ENCODE measurements at places on chromosomes 3 and 15.

DNA sequence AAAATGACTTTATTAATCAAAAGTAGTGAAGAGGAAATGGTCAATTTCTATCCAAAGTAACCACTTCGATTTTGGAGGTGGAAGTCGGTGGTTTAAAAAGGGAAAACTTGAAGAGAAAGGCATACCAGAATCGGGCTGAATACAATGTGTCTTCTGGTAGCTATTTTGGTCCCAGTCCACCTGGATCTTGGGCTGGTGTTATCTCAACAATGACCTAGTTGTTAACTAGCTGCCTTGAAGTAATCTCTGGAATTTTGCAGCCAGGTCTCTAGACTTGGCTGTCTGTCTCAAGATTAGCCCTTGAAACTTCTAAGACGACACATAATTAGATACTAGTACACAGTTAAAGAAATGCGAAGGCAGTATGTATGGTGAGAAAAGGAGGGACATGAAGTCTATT lies 409.8 kb downstream of the GRM7 start:
- DNase-seq, result no peak

- DNase-seq, result no peak
Measured at GRCh38 chr3:66149269-66149668, 71.5 kb upstream of the SLC25A26 start.

DNA sequence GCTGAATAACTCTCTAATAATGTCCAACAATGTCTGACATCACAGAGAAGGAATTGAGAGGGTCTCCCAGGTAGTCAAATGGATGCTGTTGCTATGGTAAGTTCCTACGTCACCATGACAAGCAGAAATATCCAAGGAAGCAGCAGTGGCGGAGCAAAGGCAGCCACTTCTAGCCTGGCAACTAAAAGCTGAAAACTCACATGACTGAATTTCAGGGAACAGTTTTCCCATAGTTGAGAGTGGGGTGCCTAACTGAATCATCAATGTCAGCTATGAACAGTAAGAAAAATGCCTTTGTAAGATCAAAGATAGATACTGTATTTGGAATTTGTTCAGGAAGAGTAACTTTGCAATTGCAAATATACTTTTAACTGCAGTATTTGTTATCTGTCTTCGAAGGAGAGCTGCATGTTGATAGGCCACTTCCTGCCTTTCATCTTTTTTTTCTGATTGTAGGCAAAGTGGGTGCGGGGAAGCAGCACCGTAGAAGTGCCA lies 161.7 kb downstream of the BBX start:
- DNase-seq, result no peak

GRCh38 chr15:82139823-82140268 lies 94.0 kb upstream of the MEX3B start:
- no peak for DNase-seq

DNA sequence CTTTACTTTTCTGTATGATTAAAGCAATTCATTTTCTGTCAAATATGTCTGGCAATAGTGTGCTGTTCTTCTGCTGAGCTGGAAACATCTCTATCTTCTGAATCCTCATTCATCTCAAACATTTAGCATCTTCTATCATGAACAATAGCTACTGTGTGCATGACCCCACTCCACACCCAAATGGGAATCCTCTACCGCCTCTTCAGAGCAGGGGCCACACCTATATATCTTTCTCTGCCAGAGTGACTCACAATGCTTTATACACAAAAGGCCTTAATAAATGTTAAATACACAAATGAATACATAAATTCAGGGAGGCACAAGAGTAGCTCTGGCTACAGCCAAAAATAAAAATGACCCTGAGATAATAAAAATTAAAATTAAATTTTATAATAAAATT lies 8.0 kb downstream of the ALDH1A2 start:
- no peak for DNase-seq

DNA sequence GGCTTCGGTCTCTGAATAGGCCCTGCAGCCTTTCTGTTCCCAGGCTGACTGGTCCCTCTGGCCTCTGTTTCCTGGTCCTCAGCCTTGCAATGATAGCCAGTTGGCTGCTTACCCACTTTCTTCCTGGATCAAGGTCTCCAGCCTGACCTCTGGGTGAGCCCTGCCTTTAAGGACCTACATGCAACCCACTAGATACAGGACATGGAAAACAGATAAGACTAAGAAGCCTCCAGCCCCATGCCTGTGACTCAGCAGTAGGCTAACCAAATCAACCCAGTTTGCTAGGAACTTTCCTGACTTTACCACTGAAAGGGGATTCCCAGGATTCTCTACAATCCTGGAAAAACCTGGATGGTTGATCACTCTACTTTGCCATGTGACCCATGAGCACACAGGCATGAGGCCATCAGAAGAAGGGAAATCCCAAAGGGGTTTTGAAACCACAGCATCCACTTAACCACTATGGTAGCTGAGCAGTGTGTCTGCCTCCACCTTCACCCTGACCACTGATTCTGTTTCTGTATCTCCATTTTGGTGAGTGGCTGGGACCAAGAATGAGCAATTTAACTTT lies 188.1 kb downstream of the CHST2 start:
- DNase-seq, result no peak

DNA sequence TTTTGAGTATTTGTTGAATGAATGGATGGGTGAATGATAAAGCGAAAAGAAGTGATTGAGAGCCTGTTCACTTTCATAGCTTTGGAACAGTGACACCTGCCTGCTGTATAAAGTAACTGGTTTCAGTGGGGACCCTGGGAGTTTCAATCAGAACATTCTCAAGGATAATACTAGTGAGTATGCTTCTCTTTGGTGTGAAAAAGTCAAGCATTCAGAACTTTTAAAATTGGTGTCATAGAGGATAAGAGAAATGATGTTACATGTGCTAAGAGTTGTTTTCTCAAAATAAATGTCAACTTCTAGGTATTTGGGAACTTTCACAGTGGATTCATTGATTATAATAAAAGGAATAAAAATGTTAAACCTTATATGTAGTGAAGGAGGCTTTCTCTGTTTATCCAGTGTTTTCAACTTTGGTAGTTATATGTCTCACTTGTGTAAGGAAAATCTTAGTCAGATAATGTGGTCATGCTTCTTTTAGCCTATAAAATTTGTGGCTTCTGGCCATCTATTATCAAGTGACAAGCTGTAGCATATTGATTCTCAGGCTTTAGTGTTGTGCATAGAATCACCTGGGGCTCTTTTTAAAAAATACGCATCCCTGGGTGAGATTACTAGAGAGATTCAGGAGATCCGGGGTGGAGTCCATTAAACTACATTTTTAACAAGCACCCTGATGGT lies 11.9 kb downstream of the LRCH3 start:
- DNase-seq, result no peak

- no peak for DNase-seq
Measured at GRCh38 chr3:42130007-42130328, 38.8 kb downstream of the TRAK1 start.

- DNase-seq, result no peak
Measured at GRCh38 chr3:37987751-37988179, 2.8 kb upstream of the VILL start.

DNA sequence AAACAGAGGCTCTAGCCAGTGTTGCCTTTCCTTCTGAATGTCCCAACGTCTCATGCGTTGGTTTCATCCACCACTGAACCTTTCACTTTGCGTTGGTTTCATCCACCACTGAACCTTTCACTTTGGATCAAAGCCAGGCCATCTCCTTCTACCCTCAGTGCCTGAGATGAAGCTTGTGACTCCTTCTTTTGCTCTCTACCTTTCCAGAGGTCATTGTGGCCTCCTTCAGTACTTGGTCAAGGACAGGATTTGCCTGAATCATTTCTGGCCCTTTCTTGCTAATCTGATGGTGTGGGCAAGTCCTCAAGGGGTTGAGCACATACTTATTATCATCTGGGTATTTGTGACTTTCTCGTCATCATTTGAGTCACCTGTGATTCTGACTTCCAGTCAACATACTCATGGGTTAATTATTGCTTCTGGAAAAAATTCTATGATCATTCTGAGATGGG lies 50.0 kb downstream of the SELENOT start:
- DNase-seq, result no peak

- DNase-seq, result no peak
Measured at GRCh38 chr3:5143464-5143863, 21.4 kb downstream of the ARL8B start.

GRCh38 chr15:90680371-90680935 lies 36.7 kb upstream of the BLM start:
- DNase-seq, result no peak

GRCh38 chr15:65004993-65005392 lies 15.3 kb upstream of the SPG21 start:
- DNase-seq, result no peak

- no peak for DNase-seq
Measured at GRCh38 chr3:128879991-128880390, 571 bp downstream of the ACAD9 start.

GRCh38 chr15:29765234-29765841 lies 56.9 kb downstream of the TJP1 start:
- no peak for DNase-seq

- DNase-seq, result no peak
Measured at GRCh38 chr3:79937567-79937966, 169.8 kb upstream of the ROBO1 start.

DNA sequence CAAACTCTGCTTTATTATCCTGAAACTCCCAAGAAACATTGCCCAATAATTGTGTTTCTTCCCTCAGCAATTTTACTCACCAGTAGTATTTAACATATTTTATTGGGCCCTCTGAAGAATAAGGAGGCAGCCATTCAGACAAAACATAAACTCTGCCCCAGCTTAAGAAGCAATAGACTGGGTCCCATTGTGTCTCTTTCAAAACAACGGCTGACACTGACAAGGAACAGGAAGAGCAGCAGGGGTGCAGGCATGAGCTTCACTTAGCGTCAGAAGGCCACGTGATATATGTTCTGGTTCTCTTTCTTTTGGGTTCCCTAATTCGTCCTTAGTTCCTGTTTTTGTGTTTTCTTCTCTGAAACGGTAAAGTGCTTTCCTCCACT lies 242.3 kb downstream of the FHIT start:
- no peak for DNase-seq

- DNase-seq, result no peak
Measured at GRCh38 chr3:29731050-29731449, 450.2 kb downstream of the RBMS3 start.

DNA sequence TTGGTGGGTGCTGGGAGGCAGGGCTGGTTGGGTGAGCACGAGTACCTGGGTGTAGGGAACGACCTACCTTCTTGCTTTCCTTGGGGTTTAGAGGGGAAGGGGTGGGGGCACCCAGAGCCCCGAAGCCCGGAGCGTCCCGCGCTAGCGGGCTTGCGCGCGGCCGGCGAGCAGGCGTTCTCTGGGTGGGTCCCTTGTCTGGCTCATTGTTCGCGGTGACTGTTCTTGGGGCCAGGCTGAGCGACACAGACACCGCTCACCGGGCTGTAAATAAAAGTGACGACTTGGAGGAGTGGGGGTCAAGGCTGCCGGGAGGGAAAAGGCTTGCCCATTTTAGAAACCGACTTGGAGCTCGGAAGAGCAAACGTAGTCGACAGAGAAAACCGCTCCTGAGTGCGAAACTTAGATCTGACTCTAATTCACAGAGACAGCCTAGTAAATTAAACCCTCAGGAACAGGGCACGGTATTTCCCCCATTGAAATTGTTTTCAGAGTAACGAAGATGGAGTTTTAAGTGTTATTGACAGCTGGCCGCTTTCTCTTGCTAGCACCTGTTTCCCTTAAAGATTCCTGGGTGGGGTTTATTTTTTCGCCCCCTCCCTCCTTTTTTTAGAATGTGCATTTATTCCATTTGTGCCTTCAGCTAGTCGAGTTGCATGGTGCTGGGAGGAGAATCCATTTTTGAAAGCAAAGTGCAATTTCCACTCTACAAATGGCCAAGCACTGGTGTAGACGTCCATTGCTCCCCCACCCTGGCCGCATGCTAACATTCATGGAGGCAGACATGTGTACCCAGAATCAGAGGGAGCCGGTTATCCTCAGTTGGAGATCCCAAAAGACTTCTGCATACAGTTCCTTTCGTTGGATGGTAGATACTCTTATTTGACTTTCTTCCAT lies 532.1 kb upstream of the SEMA6D start:
- DNase-seq, result no peak

DNA sequence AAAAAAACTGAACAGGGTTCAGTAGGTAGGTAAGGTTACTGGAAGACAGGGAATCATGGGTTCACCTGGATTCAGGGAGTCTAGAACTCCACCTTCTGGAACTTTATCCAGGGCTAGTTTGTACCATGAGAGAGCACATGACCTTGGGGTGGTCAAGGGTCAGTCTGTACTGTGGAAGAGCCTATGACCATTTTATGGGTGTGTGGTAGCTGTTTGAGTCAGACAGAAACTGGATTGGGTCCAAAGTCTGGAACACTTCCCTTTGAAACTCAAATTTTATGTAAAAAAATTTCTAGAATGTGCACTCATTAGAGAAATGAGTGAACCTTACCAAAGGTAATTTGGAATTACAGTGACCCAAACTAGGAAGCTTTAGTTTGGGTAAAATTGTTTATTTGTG lies 486.0 kb upstream of the AGTR1 start:
- DNase-seq, result no peak

GRCh38 chr3:72036899-72037298 lies 252.0 kb upstream of the PROK2 start:
- DNase-seq, result no peak

DNA sequence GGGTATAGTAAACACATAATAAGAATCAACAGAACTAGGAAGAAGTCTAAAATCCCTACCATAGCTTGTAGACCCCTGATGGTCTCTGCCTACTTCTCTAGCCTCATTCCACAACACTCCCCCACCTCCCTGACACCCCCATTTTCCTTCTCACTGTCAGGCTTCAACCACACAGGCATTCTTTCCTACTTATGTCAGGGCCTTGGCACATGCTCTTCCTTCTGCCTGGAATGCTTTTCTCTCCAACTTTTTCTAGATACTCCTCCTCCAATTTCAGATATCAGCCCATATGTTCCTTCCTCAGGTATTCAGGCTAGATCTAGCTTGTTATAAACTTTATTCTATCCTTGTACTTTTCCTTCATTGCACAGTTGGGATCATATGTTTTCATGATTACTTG lies 106.0 kb upstream of the MRPL3 start:
- no peak for DNase-seq

GRCh38 chr15:34342737-34343575 lies at the start of the genes NOP10 and NUTM1:
Gene NOP10, minus strand, starts transcription at chr15:34343136. Its CDS starts 63 bp downstream, at chr15:34343073.
Gene NUTM1, plus strand, starts transcription at chr15:34343315. Its CDS starts 382 bp downstream, at chr15:34343697.
- peak; percentile 93 for DNase-seq

DNA sequence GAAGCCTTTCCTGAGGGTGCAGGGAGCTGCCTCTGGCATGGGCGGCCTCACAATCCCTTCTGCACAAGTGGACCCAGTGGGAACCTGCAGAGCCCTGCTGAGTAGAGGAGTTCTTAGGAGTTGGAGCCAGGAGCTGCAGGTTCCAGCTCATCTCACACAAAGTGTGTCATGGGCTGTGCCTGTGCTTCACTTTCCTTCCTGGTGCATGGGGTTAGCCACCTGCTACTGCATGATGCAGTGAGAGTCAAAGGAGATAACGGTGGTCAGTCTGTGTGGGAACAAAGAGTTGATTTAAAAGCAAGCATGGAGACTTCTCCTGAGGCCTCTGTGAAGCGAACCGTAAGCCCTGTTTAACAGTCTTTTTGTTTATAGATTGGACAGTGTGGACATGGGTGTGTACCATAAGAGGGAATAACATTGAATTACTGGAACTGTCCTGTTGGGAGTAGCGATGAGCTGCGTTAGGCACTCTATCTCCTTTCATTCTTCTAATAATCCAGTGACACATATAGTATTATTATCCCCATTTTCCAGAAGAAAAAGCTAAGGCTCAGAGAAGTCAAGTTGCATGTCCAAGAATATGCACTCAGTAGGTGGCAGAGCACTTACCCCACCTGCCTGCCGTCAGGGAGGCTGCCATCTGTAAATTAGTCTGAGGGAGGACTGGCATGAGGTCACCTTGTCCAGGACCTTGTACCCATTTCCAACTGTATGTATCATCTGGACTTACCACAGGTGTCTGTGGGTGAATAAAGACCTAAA lies 68.7 kb upstream of the PRR23C start:
- DNase-seq, result no peak
